ENCODE measurements at places on chromosomes 3 and 15.

- H3K4me3 ChIP-seq = no peak overlapping the region
- DNase-seq = no peak
- peaks cover 12% of the 10 kb centered on the region for H3K27me3 ChIP-seq
- peaks cover 6% of the 10 kb centered on the region for H3K4me1 ChIP-seq
- no peak overlapping the region for H3K27ac ChIP-seq
Observed at GRCh38 chr3:133414021-133414392, 14.2 kb downstream of the BFSP2 start.

DNA sequence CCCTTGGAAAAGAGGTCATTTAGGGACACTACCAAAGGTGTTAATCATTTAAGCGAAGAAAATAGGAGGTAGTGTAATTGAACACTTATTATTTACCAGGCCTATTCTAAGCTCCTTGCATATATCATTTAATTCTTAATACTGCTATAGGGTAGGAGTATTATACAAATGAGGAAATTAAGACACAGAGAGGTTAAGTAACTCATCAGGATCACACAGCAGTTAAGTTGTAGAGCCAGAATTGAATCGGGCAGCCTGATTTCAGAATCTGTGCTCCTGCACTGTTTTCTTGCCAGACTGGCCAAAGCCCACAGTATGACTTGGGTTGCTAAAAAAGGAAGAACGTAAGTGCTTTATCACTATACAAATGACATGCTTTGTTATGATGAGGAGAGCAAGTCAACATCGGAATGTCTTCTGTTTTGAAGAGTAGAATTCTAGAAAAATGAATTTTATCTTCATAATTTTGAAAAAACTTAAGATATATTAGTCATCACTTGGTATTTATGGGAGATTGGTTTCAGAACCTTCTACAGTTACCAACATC lies 31.4 kb downstream of the HPS3 start:
- H3K36me3 ChIP-seq = peaks cover 62% of the 10 kb centered on the region
- H3K27me3 ChIP-seq = no peaks in the 10 kb centered on the region
- peaks cover 3% of the 10 kb centered on the region for H3K4me1 ChIP-seq

GRCh38 chr3:15953841-15954240 lies 156.1 kb upstream of the ANKRD28 start:
- DNase-seq = no peak
- H3K36me3 ChIP-seq = no peaks in the 10 kb centered on the region
- H3K27me3 ChIP-seq = peaks cover 5% of the 10 kb centered on the region
- no peak overlapping the region for H3K27ac ChIP-seq
- H3K4me3 ChIP-seq = no peak overlapping the region

GRCh38 chr3:126104028-126104635 lies 20.2 kb upstream of the SLC41A3 start:
- H3K4me1 ChIP-seq = no peaks in the 10 kb centered on the region
- no peaks in the 10 kb centered on the region for H3K27me3 ChIP-seq
- no peak overlapping the region for H3K4me3 ChIP-seq
- DNase-seq = no peak
- H3K27ac ChIP-seq = no peak overlapping the region

DNA sequence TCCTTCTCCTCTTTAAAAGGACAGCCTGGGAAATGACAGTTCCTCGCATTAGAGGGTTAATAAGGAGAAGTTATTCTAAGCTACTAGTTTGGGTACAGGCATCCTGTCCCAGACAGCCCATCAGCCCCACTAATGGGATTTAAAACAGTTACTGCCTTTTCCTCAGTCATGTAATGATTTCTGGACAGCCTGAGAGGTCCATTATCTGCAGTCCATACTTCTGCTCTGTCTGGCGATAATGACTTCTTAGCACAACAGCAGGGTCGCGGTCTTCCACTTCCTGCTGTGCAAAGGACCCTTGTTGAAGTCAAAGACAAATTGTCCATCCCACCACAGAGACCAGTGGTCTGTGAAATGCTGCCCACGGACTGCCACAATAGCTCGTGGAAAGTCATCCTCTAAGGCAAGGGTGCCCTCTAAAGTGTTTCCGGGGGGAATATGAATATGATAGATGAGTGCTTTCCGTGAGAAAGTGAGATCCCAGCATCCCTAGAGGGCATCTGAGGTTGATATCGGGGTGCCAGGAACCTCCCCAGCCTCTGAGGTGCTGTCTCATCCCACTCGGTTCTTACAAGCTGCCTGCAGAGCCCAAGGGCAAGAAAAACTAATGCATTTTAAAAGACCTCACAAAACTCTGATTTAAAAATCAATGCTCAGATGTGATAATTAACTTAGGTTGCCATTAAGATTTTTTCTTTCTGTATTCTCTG lies 100.7 kb downstream of the SHOX2 start:
- H3K27me3 ChIP-seq = no peaks in the 10 kb centered on the region
- no peaks in the 10 kb centered on the region for H3K36me3 ChIP-seq
- DNase-seq = no peak
- no peaks in the 10 kb centered on the region for H3K4me1 ChIP-seq
- no peak overlapping the region for H3K4me3 ChIP-seq
- no peak overlapping the region for H3K27ac ChIP-seq

DNA sequence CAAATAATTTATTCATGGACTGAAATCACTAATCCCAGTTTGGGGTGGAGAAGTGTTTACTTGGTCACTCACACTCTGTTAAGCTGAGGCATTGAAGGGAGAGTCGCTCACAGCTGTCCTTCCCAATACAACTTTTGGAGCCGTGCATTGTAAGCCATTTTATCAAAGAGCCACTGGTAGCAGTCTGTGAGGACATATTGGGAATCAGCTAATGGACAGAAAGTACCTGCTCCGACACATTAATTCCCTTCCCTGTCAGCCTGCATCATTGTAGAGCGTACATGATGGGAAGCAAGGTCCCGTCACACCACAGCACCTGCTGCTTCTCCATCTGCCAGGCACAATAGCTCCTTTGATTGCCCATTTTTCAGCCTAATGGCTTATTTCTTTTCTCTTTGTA lies 643.2 kb downstream of the SQOR start:
- no peaks in the 10 kb centered on the region for H3K36me3 ChIP-seq
- H3K4me1 ChIP-seq = no peaks in the 10 kb centered on the region
- no peak for DNase-seq
- no peak overlapping the region for H3K4me3 ChIP-seq

DNA sequence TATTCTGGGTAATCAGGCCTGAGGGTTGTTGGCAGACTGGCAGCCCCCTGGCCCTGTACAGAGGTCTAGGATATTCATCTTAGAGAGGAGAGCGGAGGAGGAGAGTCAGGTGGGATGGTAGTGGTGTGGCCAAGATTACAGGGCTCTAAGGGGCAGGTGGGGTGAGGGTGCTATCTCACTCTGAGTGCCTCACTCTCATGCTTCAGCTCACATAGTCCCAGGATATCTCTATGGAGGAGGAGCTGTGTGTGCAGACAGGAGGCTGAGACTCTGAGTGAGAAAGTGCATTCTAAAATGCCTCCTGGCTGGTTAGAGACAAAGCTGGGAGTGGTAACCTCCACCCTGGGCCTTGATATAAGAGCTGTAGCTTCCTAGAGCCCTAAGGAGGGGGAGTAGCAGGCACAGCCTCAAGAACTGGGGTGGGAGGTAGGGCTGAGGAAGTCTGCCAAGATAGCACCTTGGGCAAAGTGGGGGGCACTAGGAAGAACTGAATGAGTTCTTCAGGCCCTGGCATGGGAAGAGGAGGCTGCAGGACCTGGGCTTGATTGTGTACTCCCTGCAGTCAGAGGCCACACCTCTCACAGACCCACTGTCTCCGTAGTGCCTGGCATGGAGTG lies 39.9 kb downstream of the CLSTN2 start:
- no peaks in the 10 kb centered on the region for H3K36me3 ChIP-seq
- H3K4me3 ChIP-seq = no peak overlapping the region
- H3K4me1 ChIP-seq = no peaks in the 10 kb centered on the region
- no peaks in the 10 kb centered on the region for H3K27me3 ChIP-seq
- no peak for DNase-seq

GRCh38 chr3:187989575-187990153 lies 164.3 kb upstream of the LPP start:
- no peak for DNase-seq
- no peaks in the 10 kb centered on the region for H3K27me3 ChIP-seq
- peaks cover 61% of the 10 kb centered on the region for H3K4me1 ChIP-seq
- H3K36me3 ChIP-seq = no peaks in the 10 kb centered on the region
- H3K27ac ChIP-seq = no peak overlapping the region

Measured in activated T-helper 2 cell treated with anti-CD3 and anti-CD28 coated beads, Interferon-gamma antibody, Interleukin-2, Interleukin-4, amounts not matched to agents 10 μg/mL and 5 μg/mL and 100 μg/mL, durations not matched to agents 14 hours and 24 hours and 36 hours (primary cell).